ENCODE measurements at places on chromosomes 16 and 17.

- no peak for DNase-seq
Measured at GRCh38 chr16:69188716-69189115, 1.8 kb downstream of the SNTB2 start.

DNA sequence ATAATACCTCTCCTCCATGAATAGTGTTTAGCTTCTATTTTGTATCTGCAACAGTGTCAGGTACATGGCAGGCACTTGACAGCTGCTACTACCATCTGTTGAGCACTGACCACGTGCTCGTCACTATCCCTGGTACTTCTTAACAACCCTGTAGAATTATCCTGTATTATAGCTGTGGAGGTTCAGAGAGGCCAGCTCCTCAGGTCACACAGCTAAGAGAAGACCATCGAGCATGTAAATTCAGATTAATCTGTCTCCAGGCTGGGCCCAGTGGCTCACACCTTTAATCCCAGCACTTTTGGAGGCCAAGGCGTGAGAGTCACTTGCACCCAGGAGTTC, 26.3 kb downstream of the WSB1 start:
- no peak for DNase-seq

DNA sequence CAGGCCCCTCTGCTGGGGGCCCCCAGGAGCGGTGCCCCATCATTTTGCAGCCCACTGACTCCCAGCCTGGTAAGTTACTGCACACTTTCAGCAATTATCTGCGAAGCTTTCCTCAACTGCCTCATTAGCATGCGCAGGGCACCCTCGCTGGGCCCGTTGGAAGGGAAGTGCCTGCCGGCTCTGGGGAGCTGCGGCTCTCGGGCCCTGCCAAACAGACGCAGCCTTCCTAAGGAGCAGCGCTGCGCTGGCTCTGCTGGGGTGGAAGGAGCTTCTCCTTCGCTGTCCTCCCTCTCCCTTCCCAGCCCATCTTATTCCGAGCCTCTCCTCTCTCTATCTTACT, 71.0 kb downstream of the RBBP6 start:
- DNase-seq, result no peak

DNA sequence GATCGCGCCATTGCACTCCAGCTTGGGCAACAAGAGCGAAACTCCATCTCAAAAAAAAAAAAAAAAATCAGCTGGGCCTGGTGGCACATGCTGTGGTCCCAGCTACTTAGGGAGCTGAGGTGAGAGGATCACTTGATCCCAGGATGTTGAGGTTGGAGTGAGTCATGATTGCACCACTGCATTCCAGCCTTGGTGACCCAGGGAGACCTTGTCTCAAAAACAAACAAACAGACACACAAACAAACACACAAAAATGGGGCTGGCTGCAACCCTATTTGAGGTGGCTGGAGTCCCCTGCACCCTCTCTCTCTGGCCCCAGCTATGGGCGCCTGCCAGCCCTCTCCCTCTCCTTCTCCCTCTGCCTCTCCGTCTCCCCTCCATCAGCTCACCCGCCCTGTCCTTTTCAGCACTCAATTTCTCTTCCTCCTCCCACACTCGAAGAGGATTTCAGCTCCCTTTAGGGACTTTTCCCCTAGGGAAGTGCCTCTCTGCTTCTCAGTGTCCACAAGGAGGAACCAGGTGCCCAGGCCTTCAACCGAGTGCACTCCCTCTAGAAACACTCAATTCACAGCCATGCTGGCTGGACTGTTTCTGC, 17.5 kb upstream of the TFAP4 start:
- no peak for DNase-seq

- DNase-seq, result no peak
Measured at GRCh38 chr16:73204359-73205152, 156.6 kb upstream of the ZFHX3 start.

DNA sequence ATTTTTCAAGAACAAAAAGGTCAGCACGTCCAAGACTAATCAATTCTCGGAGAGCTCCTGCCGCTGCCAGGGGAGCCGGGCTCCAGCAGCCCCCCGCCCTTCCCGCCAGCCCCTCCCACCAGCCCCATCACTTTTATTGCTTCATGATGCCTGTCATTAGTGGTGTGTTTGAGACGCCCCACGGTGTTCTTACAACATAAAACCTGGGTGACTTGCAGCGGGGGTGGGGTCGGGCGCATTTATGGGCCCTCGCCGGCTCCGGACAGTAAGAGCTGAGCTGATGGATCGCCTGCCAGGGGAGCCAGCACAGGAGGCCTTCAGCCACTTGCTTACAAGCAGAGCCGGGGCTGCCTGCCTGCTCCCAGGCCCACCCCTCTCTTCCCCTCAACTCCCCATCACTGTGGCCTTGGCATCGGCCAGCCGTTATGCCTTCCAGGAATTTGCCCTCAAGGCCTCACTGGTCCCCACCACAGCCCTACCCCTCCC, 82.9 kb upstream of the CBX4 start:
- no peak for DNase-seq

- DNase-seq, result no peak
Measured at GRCh38 chr17:57499648-57500049, 243.3 kb downstream of the MSI2 start.
